ENCODE measurements at places on chromosomes 12 and 14.

- no peak for DNase-seq
These were observed 12.0 kb upstream of the PTPRQ start for GRCh38 chr12:80432061-80432460.

GRCh38 chr12:130642856-130643255 lies 73.2 kb downstream of the RIMBP2 start:
- DNase-seq = no peak

DNA sequence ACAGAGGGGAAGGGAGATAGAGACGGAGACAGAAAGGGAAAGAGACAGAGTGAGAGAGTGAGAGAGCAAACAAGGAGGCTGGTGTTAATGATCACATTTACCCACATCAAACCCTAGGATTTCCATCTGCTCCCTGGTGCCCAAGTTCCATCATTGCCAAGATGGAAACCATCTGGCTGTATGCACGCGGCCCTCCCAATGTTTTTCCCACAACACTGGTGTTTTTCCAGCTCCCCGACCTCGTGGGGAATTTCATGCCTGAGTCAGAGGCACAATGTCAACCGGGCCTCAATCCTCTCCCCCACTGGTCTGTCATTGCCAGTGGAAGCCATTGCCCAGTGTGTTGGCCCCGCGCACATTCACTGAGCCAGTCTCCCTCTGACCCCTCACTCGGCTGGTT lies 19.9 kb upstream of the BDKRB2 start:
- no peak for DNase-seq

- no peak for DNase-seq
These were observed 36.5 kb upstream of the SFSWAP start for GRCh38 chr12:131674373-131674772.

DNA sequence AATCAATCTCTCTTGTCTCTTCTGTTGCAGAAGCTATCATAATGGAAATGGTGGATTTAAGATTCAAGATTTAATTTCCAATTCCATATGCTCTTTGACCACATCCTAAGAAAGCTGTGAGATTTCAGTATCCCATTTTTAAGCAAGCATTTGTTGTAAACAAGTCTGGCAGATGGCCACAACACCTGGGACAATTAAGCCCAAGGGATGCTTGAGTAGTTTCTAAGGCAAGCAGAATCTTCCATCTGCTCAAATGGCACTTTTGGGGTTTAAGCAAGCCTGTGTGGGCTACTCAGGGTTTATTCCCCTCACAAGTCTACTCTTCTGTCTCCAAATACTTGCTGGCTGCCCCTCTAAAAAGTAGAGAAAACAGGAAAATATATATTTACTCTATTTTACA lies 304.7 kb upstream of the SYT1 start:
- DNase-seq = no peak

DNA sequence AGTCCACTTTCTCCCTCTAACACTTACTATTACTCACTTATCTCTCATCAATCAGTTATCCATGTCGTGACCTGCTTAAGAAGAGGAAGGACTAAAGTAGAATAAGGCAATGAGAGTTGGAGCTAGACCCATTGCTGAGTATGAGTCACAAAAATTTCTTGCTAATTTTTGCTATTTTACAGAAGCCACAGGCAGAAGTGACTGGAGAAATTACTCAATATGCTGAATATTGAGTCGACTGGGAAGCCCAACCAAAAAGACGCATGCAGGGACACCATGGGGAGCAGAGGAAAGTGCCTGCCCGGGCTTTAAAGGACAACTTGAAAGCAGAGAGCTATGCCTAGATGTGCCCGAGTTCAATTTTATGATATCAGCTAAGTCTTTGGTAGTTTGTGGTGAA lies 115.4 kb upstream of the FOXG1 start:
- DNase-seq = no peak

DNA sequence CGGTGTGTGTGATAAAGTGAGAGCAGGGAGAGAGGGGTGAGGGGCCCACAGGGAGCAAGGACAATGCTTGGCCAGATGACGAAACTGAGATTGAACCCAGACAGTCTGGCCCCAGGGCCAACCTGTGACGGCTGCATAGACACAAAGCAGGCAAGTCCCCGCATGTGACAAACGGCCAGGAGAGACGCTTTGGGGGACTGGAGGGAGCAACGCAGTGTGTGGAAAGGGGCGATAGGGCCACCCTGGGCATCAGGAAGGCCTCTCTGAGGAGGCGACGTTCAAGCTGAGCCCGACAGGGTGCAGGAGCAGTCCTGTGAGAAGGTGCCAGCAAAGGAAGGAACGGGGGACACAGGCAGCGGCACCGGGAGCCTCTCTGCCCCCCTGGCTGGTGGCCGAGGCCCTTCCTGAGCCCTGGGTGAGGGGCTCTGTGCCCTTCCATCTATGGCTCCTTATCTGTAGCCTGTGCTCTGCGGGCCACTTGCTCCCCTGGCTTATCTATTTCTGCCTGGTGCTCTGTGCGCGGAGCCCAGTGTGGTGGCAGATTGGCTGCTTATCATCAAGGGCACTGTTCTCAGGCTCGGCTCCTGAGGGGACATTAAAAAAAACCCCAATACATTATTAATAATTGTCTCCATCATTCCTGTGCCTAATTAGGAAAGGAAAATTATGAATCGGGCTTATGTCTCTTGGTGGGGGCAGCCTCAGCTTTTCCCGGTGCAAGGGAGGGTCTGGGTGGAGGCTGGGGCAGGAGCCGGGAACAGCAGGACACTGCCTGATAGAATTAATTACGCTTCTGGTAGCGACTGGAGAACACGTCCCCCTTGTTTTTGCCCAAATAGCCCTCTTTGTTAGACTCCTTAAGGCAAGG lies 39.8 kb downstream of the PRIMA1 start:
- DNase-seq = no peak

DNA sequence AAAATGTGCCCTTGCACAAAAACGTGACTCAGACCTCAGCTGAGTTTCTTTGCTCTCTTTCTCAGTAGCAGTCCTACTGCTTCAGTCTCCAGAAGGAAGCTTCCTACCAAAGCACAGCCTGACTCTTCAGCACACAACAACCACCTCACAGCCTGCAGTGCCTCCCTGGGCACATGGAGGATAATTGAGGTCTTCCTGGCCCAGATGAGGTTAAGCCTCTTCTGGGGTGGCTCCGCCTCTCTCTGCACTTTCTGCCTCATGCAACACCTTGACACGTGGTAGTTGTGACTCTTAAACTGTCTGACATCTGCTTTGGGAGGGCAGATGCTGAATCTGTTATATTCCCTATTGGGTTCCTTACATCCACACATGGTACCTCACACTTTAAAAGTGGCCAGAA lies 33.8 kb downstream of the GIT2 start:
- no peak for DNase-seq

- no peak for DNase-seq
These were observed 31.3 kb upstream of the ATF1 start for GRCh38 chr12:50732591-50732990.

DNA sequence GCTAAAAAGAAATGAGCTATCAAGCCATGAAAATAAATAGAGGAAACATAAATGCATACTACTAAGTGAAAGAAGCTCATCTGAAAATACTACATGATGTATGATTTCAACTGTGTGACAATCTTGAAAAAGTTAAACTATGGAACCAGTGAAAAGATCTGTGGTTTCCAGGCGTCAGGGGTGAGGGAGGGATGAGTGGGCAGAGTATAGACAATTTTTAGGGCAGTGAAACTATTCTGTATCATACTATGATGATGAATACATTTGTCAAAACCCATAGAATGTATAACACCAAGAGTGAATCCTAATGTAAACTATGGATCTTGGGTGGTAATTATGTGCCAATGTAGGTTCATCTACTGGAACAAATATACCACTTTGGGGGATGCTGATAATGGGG lies 21.3 kb downstream of the SPX start:
- no peak for DNase-seq

GRCh38 chr14:69321601-69322330 lies 61.8 kb downstream of the GALNT16 start:
- DNase-seq = no peak

DNA sequence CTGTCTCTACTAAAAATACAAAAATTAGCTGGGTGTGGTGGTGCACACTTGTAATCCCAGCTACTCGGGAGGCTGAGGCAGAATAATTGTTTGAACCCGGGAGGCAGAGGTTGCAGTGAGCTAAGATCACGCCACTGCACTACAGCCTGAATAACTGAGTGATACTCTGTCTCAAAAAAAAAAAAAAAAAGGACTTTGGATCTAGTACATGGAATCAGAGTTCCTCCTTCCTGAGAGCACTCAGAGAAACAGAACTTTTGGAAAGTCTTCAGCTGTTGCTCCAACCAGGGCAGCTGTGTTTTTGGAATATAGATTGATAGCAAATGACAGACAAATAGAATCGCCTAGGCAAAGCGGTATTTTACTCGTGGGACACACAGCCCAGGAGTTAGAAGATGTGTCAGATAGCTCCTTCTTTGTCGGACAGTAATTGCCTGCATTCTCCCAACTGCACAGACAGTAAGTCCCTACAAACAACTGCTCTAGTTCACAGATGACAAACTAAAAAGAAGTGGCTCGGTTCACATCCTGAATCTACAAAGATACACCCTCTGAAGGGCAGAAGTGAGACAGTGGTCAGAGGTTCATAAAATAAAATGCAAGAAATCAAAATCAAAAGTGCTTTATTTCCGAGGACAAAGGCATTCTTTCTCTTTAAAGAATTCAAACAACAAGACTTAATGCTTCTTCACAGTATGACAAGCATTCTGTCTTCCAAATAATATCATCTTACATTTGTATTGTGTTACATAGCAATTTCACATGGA lies 17.1 kb upstream of the NEK9 start:
- DNase-seq = no peak

DNA sequence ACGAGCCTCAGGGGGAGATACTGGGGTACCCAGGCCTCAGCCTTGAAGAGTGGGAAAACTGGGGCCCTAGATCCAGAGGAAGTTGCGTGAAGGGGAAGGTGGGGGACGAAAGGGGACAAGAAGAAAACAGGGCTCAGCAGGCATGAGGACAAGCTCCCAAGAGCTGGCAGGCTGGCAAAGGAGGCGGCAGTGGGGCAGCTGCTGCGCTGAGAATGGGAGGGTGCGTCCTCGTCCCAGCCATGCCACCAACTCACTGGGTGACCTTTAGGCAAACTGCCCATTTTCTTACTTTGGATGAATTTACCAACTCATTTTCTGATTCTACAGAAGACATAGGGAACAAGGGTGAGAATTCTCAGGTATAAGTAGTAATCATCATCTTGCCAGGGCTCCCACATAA lies 133.6 kb downstream of the TTC7B start:
- no peak for DNase-seq

DNA sequence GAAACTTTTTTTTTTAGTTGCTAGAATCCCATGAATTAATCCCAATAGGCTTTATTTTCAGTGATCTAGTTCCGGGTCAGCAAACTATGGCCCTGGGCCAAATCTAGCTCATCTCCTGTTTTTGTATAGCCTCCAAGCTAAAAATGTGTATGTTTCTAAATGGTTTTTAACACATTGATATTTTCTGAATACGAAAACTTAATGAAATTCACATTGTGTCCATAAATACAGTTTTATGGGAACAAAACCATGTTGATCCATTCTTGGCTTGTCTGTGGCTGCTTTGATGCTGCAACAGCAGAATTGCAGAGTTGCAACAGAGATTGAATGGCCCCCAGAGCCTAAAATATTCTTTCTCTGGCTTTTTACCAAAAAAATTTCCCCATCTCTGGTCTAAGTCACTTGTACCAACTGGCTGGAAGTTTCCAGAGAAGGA lies 47.5 kb downstream of the ZNF664 start:
- no peak for DNase-seq

- DNase-seq = no peak
These were observed 219.2 kb downstream of the PDZRN4 start for GRCh38 chr12:41407232-41407799.

DNA sequence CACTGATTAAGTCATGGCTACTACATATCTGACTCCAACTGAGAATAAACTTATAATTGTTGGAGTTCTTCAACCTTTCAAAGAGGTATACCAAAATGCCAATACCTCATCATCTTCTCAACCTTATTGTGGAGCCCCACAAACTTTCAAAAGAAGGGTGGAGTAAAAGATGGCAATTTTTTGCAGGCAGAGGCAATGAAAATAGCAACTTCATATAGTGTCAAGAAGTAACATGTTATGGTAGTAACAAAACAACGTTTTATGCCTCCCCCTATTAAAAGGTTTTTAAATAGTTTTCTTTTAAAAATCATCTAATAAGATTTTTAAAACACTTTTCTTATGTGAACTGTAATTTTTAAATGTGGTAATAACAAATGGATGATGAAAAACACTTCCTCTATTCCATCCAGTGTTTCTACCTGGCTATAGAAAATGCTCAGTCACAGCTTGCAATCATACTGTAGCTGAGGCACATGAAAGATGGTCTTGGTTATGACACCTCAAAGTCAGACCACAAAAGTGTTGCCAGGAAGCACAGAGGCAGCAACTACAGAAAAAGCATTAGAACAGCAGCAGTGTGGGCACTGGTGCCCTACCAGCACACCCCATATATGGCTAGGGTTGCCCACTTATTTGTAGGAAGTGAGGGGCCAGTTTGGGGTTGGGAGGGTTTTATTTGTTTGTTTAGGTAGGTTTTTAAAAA lies 7.0 kb downstream of the PPP1R12A start:
- DNase-seq = no peak

DNA sequence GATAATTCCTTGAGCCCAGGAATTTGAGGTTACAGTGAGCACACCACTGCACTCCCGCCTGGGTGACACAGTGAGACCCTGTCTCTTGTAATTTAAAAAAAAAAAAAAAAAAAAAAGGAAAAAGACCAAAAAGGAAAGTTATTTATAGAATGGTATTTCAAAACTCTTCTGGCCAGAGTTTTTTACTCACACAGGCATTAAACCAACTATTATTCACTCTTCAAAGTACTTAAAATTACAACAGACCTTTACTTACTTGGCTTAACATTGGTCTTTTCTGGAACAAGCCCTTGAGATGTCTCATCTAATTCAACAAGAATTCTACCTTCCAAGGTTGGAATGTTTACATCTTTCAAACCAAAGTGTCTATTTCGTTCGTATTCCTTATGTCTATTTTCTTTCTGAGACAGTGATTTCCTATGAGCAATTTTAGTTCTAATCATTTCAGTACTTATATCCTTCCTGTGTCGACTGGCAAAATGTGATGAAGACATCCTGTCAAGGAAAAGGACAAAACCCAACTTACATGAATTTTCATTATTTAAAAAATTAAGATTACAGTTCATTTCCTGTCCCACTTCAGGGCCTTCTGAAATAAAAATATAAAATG lies 2.6 kb downstream of the DLGAP5 start:
- no peak for DNase-seq

DNA sequence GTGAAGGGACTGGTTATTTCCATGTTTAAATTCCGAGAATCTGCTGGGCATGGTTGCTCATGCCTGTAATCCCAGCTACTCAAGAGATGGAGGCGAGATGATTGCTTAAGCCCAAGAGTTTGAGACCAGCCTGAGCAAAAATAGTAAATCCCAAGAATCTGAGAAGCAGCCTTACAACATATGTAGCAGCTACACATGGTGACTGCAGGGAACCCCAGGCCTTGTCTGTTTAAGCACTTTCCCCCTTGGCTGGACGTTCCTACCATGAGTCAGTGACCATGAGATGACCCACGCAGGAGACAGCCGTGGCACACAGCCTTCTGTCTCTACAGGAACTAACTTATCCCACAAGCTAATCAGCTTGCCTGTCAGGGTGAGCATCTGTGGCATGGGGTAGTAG lies 5.5 kb upstream of the SLC24A4 start:
- no peak for DNase-seq
